Muscle of leg (tissue), 16 donors: ENCODE measurements at places on chromosomes 7 and 10.
A peak's percentile ranks its signal among the peaks of the same experiment; 100 is the strongest.

GRCh38 chr10:13707156-13707881 lies 120.6 kb downstream of the PRPF18 start:
- DNase-seq = peak; percentile 99

GRCh38 chr10:103637927-103638557 lies 144.5 kb downstream of the NEURL1 start:
- DNase-seq = peak; percentile 90

GRCh38 chr7:137243741-137244140 lies 99.8 kb downstream of the PTN start:
- no peak for DNase-seq

DNA sequence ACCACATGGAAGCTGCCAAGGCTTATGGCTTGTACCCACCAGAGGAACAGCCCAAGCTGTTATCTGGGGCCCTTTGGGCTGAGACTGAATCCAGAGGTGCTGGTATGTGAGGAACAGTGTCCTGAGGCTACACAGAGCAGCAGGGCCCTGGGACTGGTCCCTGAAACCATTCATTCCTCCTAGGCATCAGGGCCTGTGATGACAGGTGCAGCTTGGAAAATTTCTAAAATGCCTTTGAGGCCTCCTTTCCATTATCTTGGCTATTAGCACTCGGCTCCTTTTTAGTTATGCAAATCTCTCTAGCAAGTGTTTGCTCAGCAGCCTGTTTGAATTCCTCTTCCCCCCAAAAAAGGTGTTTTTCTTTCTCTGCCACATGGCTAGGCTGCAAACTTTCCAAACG lies 1151.7 kb upstream of the LRRN3 start:
- DNase-seq = no peak

- DNase-seq = no peak
Measured at GRCh38 chr7:156722043-156722826, 81.7 kb downstream of the RNF32 start.

GRCh38 chr7:156179872-156180390 lies 367.7 kb upstream of the SHH start:
- DNase-seq = no peak

DNA sequence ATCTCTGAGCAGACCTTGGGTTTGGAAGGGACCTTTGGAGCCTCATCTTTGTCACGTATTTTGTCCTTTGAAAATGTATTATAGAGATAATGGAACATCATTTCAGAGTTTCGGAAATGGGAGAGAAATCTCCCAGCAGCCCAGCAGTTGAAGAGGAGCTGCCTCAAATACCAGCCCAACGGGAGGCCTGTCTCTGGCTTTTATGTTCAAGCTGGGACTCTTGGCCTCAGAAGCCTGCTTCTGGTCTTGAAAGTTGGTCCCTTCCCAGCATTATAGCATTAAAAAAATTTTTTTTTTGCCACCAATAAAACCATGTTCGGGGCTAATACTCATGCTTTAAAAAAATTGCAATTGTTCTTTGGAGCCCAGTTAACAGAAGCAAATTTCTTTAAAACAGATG lies 73.4 kb upstream of the CTBP2 start:
- DNase-seq = no peak

GRCh38 chr7:128833148-128833945 lies 3.1 kb downstream of the FLNC start:
- peak; percentile 99 for DNase-seq

DNA sequence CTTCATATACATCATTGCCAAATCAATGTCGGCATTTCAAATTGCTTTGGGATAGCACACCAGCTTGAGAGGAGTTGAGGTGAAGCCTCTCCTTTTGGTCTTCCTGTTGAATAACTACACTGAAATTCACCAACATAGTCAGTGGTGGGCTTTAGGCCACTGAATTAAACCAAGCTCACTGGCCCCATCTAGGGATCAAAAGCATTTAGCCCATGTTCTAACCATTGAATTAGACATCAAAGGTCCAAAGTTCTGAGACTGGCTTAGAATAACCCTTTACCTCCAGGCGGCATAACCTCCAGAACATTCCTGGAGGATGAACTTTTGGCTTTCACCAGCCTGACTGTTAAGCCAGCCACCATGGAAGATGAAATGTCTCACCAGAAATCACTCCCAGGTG lies 54.6 kb downstream of the BPGM start:
- no peak for DNase-seq

DNA sequence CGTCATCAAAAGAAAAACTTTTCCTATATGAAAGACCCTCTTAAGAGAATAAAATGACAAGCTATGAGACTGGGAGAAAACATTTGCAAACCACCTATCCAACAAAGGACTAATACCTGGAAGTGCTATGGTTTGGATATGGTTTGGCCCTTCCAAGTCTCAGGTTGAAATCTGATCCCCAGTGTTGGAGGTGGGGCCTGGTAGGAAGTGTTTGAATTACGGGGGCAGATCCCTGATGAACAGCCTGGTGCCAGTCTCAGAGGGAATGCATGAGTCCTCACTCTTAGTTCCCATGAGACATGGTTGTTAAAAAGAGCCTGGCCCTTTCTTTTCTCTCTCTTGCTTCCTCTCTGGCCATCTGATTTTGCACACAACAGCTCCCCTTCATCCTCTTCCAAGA lies 6.3 kb downstream of the ALDH18A1 start:
- DNase-seq = no peak

- DNase-seq = peak; percentile 25
Measured at GRCh38 chr7:128137181-128137580, 103.9 kb upstream of the LEP start.

DNA sequence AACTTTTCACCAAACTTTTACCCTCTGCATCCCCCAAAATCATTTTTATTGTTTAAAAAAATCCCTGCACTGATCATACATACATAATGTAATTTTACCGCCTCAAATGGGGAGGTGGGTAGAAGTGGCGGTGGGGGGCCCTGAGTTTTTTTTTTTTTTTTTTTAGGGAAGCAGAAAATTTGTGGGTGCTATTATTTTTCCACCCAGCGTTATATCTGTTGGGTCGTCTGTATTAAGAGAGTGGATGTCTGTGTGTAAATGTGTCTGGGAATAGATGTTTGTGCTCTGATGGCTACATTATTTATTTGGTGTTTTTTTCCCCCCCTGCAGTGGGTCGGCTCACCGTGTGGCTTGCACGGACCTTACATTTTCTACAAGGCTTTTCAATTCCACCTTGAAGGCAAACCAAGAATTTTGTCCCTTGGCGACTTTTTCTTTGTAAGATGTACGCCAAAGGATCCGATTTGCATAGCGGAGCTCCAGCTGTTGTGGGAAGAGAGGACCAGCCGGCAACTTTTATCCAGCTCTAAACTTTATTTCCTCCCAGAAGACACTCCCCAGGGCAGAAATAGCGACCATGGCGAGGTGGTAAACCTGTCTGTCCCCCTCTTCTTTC lies 438 bp downstream of the ARID5B start:
- peak; percentile 87 for DNase-seq

DNA sequence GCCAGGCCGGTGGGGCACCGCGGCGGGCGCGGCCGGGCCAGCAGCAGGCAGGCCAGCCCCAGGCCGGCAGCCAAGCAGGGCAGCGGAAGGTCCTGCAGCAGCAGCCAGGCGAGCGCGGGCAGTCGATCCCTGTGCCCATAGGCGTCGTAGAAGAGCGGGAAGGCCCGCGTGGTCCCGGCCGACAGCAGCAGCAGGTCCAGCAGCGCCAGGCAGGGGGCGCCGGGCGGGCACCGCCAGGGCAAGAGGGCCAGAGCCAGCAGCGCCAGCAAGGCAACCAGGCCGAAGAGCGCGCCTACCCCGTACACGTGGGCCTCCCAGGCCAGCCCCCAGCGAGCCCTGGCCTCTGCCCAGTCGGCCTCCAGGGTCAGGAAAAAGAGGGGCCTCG lies 8.4 kb upstream of the RBM28 start:
- DNase-seq = peak; percentile 50

- DNase-seq = no peak
Measured at GRCh38 chr10:17685233-17685840, 41.4 kb downstream of the STAM start.

GRCh38 chr10:44369296-44369695 lies 15.6 kb downstream of the CXCL12 start:
- DNase-seq = peak; percentile 28

DNA sequence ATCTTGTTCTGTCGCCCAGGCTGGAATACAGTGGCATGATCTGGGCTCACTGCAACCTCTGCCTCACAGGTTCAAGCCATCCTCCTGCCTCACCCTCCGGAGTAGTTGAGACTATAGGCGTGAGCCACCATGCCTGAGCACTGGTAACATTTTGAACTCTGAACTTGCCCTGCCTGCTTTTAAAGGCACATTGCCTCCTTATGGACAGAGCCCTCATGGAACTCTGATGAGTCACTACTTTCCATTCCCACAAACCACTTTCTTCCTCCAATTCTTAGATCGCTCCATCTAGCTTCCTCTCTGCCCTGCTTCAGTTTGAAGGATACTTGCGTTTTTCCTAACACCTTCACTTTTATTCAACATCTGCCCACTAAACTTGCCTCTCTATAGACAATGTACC lies 38.1 kb downstream of the PRPS1L1 start:
- DNase-seq = peak; percentile 15

- DNase-seq = no peak
Measured at GRCh38 chr10:61919646-61920215, 18.2 kb downstream of the ARID5B start.

- DNase-seq = no peak
Measured at GRCh38 chr7:157671358-157672255, 334.8 kb downstream of the DNAJB6 start.

GRCh38 chr7:18262058-18262457 lies 233.5 kb upstream of the HDAC9 start:
- DNase-seq = no peak

DNA sequence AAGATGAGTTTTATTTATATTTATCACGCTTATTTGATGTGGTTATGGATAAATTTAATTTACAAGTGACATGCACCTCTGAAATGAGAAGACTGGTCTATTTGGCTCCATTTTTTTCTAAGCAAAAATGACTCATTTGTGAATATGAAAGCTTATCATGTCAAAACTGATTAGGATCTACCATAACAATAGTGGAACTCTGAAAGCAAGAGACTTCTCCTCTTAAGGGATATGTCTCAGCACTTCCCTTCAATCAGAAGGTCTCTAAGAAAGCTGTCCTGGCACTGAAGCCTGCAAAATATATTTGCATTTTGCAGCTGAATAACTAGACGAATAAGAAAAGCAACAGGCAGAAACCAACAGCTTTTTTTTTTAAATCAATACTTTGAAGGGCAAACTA lies 12.7 kb downstream of the FAS start:
- DNase-seq = no peak

GRCh38 chr10:13883636-13884444 lies 297.1 kb downstream of the PRPF18 start:
- DNase-seq = peak; percentile 61

DNA sequence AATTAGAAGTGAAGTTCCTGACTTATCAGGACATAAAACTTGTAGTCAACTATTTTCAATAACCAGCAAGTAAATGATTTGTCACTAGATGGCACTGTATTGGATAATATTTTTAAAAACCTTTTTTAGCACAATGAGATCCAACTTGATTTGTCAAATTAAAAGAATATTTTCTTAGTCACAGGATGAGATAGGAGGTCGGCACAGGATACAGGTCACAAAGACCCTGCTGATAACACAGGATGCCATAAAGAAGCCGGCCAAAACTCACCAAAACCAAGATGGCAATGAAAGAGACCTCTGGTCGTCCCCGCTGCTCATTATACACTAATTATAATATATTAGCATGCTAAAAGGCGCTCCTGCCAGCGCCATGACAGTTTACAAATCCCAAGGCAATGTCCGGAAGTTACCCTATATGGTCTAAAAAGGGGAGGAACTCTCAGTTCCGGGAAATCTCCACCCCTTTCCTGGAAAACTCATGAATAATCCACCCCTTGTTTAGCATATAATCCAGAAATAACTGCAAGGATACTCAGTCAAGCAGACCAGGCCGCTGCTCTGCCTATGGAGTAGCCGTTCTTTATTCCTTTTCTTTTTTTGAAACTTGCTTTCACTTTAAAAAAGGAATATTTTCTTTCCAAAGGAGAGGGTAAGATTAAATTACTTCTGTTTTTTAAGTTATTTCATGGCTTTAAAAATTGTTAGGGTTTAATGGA lies 255.7 kb upstream of the MKLN1 start:
- peak; percentile 79 for DNase-seq

- no peak for DNase-seq
Measured at GRCh38 chr7:142770661-142771352, at the start of gene PRSS2. TSS of gene PRSS2 (plus strand) at chr7:142770970. CDS start at chr7:142770983, 13 bp downstream.

- DNase-seq = peak; percentile 77
Measured at GRCh38 chr10:2978111-2978510, 89.2 kb upstream of the PFKP start.

GRCh38 chr7:92705831-92706230 lies 115.6 kb upstream of the FAM133B start:
- DNase-seq = no peak

DNA sequence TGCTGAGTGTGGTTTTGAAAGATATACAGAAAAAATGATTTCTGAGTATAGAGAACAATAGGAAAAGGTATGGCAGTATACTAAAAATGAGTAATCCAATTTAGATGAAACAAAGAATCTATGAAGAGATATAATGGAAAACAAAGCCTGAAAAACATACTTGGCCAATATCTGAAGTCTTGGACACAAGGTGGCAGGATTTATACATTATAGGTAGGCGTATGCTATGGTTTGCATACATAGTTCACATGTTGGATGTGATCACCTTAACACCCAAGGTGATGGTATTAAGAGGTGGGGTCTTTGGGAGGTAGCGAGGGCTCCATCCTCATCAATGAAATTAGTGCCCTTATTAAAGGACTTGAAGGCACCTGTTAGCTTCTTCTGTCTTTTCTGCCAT lies 34.5 kb upstream of the BPGM start:
- no peak for DNase-seq

GRCh38 chr7:141287936-141288335 lies 214.1 kb downstream of the TMEM178B start:
- no peak for DNase-seq

DNA sequence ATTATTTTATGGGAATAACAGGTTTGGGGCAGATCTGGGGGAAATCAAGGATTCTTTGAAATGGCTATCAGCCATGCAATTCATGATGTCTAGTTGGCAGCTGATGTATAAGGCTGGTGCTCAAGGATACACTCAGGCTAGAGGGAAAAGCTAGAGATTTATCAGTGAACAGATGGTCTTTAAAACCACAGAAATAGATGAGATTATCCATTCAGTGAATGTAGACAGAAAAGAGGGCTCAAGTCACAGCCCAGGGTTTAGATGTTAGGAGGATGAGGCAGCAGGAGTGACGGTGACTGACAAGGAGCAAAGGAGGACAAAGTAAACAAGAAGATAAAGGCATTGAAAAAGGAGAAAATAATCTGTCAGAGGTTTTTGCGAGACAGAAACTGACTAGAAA lies 238.7 kb downstream of the CDK14 start:
- DNase-seq = no peak

GRCh38 chr7:17015598-17016031 lies 133.8 kb upstream of the AGR3 start:
- peak; percentile 18 for DNase-seq

DNA sequence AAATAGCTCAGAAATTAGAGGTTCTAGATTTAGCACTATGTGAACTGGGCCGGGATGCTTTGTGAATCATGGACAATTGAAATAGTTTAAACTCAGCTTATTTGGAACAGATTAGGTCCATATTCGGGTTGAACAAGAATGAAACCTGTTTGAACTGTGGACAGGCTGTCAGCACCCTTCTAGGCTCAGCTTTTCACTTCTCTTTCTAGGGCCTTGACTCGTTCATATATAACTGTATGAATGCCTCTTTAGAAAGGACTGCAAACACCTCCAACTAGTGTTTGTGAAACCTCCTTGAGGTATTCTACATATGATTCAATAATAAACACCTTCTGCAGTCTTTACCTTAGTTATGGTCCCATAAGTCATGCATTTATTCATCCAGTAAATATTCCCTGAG lies 115.6 kb downstream of the REEP3 start:
- no peak for DNase-seq

- DNase-seq = no peak
Measured at GRCh38 chr10:127150136-127150535, 46.3 kb downstream of the INSYN2A start.
